Panc1 (cell line): ENCODE measurements at places on chromosomes 5 and 9.

- no peak for DNase-seq
Observed at GRCh38 chr5:138874241-138874640, 894 bp downstream of the LRRTM2 start.

- no peak for DNase-seq
Observed at GRCh38 chr5:103669615-103670014, 107.0 kb upstream of the NUDT12 start.

- no peak for DNase-seq
Observed at GRCh38 chr5:10291692-10292339, 15.9 kb downstream of the CMBL start.

DNA sequence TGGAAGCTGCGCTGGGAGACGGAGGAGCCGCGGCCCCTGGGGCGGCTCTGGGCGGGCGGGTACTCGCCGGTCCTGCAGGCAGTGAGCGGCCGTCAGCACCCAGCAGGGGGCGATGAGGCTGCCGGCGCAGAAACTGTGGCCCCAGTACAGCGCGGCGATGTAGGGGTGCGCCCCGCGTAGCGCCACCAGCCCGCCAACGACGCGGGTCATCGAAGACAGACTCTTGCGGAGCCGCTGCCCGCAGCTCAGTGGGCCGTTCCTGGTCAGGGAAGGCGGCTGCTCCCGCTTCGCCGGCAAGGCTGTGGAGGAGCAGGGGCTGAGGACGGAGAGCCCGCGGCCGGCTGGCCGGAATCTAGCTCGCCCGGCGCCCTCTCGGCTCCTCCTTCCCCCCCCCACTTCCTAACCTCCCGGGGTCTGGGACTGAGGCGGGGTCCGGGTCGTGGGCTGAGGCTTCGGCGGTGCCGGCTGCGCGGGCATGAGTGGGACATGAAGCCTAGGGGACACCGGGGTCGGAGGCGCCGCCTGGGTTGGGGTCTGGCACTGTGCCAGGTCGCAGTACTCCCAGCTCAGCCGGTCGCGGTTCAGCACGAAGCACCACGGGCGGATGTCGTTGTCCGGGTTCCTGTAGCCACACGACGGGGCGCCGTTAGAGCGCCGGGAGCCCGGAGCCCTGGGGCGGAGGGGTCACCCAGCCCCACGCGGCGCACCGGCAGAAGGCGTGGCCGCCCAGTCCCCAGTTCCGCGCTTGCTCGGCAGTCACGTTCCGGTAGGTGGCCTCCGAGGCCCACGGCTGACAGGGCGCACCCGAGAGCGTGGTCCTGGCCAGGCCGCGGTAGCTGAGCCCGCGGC, 3.6 kb upstream of the PFN3 start:
- no peak for DNase-seq

DNA sequence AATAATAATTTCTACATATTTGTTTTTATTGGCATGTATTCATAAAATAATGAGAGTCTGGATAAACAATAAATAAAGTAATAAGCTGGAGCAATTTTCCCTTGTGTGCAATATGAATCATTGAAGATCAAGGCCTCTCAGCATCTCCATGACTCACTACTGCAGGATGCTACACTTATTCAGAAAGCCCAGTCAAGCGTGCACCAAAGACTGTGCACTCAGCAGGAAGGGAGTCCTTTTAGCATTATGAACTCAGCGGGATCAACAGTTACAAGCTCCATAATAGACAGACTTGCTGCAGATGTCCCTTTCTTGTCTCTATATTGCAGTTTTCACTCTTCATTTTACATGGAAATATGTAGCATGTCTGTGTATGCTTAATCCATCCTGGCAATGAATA, 485.3 kb downstream of the CDH9 start:
- peak; percentile 48 for DNase-seq

- DNase-seq: no peak
Observed at GRCh38 chr9:123540457-123540856, 184.5 kb downstream of the CRB2 start.

DNA sequence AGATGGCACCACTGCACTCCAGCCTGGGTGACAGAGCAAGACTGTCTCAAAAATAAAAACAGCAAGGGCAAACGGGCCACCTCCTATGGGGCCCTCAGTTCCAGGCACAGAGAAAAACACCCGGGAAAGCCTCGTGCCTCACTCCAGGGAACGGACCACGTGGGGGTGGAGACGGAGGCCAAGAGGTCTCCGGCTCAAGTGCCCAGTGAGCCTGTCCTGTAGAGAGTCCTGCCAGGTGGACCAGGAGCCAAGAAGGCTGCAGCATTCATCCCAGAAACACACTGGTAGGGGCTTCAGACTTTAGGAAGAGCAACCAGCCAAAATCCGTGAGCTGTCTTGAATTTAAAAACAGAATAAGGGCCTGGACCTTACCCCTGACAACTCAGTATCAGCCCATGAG, 63.8 kb downstream of the C5orf15 start:
- DNase-seq: no peak

DNA sequence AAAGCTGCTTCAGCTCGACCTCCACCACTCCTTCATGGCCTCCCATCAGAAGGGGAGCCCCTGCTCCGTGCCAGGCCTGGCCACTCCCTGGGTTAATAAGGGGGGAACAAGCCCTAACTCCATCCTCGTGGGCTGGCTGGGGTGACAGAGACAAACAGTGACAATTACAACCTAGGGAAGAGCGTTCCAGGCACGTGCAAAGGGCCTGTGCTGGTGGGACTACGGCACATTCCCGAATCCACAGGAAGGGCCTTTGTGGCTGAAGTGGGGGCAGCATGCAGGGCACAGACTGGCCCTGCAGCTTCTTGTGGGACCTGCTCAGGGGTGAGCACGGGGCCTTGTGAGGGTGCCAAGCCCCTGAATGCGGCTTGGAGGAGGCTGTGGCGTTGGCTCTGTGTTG, 157.4 kb downstream of the C9orf50 start:
- no peak for DNase-seq

GRCh38 chr9:94908583-94909249, 182.2 kb downstream of the AOPEP start:
- DNase-seq: no peak

- no peak for DNase-seq
Observed at GRCh38 chr9:87751868-87752267, 25.9 kb downstream of the CTSL start.

DNA sequence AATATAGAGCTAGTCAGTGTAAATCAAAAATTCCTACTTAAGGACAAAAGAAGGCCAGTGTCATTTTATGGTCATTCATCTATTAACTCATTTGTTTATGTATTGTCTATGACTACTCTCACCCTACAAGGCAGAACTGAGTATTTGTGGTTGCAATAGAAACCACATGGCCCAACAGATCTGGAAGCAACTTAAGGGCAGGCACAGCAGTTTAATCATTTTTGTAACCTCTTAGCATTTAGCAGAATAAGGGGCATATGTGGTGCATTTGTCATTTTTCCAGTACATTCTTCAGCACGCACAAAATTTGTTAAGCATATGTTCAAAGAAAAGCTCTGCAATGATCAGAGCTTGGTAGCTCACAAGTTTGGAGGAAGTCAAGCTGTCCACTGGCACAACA, 1.1 kb downstream of the FKBP15 start:
- no peak for DNase-seq

DNA sequence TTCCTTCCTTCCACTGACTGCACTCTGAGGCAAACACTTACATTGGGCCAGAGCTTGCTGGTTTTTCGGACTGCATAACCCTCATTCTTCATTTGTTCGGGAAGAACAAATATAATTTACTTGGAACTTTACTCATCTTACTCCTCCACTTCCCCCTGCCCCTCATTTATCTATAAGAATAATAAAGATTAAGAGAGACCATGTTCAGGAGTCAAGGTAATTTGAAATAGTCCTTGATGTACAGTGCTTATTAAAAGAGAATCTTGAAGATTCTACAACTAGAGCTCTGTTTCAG, 65.6 kb downstream of the BASP1 start:
- no peak for DNase-seq

DNA sequence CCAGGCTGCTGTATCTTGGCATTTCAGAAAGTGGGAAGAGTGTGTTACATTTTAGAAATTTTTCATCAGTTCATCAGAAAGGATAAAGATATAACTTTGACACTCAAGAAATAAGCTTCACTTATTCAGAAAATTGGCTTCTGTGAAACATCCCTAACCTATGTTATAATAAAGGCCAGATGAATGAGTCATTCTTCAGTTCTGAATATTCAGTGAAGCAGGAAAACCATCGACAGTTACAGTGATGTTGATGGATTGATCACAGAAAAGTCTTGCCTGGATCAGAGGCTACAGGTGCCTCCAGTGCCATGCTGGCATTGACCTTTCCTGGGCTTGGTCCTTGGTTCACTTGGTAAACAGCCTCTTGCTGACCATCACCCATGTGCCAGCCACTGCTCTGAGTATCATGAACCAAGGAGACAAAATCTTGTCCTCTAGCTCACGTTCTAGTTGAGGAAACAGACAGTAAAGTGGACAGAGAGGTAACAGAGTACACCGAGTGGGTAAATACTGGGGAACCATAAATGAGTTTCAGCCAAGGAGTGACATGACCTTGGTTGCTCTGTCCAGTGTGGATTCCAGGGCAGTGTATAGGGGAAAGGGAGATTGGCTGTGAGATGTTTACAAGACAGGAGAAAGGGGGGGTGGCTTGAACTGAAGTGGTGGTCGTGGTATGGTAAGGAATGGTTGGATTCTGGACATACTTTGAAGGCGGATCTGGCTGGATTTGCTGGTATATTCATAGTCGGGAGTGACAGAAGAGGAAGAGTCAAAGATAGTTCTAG, 98.6 kb downstream of the AMBP start:
- no peak for DNase-seq

GRCh38 chr5:158819095-158819494, 280.6 kb downstream of the EBF1 start:
- DNase-seq: no peak
